ENCODE measurements at places on chromosomes 5 and 9.

DNA sequence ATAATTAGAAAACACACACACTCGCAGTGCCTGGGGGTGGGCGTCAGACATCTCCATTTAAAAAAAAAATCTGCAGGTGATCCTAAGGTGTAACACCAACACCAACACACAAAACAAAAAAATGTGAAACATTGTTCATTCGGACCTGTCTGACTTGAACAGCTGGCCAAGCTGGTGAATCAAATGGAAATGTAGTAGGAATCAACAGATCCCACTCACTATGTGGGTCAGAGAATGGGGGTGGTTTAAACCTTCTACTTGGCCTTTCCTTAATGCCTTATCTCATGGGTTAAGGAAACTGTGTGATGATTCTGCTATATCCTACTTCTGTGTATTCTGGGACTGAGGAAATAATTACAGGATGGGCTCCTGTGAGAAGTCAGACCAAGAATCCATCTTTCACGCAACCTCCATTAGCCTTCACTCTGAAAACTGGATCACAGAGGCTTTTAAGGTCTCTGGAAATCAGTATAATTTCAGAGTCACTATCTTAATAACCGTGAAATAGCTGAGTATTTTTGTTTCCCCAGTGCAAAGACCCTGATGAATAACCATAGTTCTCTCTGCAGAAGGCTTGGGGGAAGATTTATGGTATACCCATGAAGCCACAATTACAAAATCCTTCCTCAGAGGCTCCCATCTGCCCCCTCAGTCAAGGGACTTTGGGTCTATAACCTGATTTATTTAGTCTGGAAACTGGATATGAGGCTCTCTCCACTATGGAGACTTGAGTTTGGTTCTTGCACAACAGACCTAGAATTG is 17.2 kb upstream of the MCCC2 start:
- DNase-seq, result no peak

- no peak for DNase-seq
Measured at GRCh38 chr9:81777482-81777881, 88.1 kb upstream of the TLE1 start.

GRCh38 chr5:6754766-6755165 is 41.5 kb downstream of the TENT4A start:
- no peak for DNase-seq

- no peak for DNase-seq
Measured at GRCh38 chr9:2359891-2360471, 261.6 kb upstream of the VLDLR start.

GRCh38 chr5:117286813-117287212 is 712.2 kb upstream of the SEMA6A start:
- DNase-seq, result no peak

- no peak for DNase-seq
Measured at GRCh38 chr5:14744296-14745187, 80.0 kb downstream of the OTULIN start.

DNA sequence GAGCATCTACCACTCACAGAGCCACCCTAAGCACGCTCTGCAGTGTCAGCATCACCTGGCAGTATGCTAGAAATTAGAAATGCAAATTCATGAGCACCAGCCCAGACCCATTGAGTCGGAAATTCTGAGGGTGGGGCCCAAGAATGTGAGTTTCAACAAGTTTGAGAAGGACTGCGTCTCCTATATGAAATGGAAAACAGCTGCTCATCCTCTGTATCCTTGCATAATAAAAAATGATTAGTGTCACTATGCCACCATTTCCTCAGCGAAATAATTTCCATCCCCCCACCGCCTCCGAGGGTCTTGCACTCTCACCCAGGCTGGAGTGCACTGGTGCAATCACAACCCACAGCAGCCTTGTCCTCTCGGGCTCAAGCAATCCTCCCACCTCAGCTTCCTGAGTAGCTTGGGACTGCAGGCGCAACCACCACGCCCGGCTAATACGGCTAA is 1.3 kb upstream of the IQGAP2 start:
- no peak for DNase-seq

GRCh38 chr9:78210841-78211301 is 25.0 kb upstream of the CEP78 start:
- DNase-seq, result no peak

DNA sequence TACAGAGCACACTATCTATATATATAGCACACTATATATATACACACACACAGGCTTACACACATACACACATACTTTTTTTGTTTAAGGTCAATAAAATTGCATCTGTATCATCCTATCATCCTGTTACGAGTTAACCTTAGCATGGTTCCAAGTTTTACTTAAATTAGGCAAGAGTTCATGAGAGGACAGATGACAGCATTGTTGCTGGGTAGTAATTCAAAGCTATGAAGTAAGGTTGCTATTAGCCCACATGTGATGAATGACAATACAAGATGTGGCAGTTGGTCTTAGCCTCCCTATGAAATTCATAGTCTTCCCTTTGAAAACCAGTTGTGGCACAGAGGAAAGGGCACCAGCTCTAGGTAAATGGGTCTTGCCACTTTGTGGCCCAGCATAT is 438.1 kb downstream of the ACTL7B start:
- DNase-seq, result no peak

- no peak for DNase-seq
Measured at GRCh38 chr5:61438298-61438970, 106.4 kb downstream of the ZSWIM6 start.

- no peak for DNase-seq
Measured at GRCh38 chr5:169670769-169671525, 33.9 kb downstream of the DOCK2 start.

DNA sequence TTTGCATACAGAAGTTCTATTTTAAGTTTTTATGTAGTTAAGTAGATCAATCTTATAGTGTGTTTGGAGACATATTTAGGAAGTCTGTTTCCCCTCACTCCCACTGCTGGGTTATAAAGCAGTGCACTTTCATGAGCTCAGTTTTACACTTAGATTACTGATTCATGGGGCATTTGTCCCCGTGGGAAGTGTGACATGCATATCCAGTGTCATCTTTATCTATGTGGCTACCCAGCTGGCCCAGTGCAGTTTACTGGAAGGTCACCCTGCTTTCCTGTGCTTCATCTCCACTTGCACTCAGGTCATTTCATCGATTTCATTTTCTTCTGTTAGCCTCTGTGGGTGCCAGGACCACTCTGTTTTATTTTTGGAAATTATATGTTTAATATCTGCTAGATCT is 49.1 kb downstream of the ADCY2 start:
- no peak for DNase-seq

DNA sequence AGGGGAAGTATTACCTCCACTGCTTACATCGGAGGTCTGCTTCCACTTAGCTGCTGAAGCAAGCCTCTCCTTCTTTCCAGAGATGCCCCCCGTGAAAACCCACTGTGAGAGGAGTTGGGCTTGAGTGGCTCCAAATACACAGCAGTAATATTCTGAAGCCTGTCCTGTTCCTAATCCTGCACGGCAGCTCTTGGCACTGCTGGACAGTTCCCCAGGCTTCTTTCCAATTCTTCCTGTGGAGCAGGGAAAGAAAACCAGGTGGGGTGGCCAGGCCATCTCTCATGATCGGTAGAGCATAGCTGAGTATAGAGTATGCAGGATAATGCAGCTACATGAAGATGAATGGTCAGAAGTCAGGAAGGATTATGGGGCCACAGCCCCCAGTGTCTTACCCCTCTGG is 335.3 kb downstream of the MARCHF11 start:
- no peak for DNase-seq

GRCh38 chr9:20238921-20239320 is 383.4 kb downstream of the MLLT3 start:
- DNase-seq, result no peak

DNA sequence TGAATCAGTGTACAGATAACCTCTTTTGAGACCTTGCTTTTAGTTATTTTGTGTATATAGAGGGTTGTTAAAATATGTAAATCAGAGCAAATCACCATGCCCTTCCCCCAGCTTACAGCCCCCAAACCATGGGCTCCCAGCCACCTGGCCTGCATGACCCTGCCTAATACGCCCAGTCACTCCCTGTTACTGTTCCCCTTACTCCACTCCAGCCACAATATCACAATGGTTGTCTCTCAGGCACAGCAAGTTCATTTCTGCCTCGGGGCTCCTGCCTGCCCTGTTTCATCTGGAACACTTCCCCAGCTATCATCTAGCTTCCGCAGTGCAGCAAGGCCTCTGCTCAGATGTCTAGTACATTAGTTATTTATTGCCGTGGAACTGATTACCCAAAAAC is 5.0 kb upstream of the CARD19 start:
- DNase-seq, result no peak

DNA sequence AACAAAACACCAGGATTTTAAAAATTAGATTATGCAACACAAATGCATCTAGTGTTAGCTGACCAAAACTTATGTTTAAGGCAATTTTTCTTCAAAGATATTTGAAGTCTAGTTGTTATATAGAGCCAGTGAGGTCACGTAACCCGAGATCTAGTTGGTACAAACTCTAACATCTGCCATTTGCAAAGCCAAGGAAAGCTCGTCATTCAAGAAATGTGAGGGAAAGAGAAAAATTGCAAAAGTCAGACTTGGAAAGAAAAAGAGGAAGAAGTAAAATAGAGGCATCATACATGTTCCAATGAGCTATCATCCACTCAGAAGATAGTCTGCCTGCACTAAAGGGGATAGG is 293.4 kb upstream of the PUM3 start:
- DNase-seq, result no peak

GRCh38 chr5:113612060-113612496 is 98.6 kb downstream of the YTHDC2 start:
- peak; percentile 39 for DNase-seq

GRCh38 chr5:179274321-179275315 is 70.6 kb downstream of the ADAMTS2 start:
- no peak for DNase-seq

DNA sequence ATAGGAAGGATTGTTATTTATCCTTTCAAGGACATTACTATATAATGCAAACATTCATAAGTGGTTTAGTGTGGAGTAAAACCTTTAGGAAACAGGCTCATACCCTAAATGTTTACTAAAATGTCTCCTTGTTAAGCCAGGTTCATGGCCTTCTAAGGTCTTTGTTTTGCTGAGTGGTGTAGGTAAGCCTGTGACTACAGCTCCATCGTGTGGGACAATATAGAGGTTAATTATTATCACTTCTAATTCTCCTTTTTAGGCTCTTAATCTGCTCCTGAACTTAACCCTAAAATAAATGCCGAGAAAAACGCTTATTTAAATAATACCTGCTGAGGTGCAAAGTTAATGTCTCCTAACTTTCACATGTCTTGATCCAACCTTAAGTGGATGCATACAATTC is 43.8 kb downstream of the SPINK5 start:
- DNase-seq, result no peak

DNA sequence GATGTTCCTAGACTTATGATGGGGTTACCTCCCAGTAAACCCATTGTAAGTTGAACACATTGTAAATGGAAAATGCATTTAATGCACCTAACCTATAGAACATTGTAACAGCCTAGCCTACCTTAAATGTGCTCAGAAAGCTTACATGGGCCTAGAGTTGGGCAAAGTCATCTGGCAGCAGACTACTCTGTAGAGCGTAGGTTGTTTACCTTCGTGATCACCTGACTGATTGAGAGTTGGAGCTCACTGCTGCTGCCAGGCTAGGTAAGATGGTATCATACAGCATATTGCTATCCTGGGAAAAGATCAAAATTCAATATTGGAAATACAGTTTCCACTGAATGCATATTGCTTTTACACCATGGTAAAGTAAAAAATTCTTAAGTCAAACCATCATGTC is 95.4 kb downstream of the HTR4 start:
- DNase-seq, result no peak

DNA sequence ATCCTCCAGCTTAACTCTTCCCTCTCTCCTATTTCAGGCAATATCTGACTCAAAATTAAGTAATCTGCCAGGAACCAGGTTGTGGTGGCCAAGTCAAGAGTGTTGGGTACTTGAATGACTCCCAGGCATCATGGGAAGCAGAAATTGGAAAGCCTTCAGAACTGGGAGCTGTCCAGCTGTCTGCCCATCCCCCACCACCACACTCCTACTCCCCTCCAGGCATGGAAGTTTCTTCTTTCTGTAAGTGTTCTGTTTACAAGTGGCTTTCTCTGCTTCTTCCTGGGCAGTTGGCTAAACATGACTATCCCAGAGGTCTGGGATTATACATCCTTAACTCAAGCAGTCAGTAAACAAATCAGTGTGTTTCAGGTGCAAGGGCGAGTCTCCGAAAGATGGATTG is 14.6 kb upstream of the PBX3 start:
- no peak for DNase-seq

- no peak for DNase-seq
Measured at GRCh38 chr9:89781838-89782540, 177.2 kb downstream of the GADD45G start.

DNA sequence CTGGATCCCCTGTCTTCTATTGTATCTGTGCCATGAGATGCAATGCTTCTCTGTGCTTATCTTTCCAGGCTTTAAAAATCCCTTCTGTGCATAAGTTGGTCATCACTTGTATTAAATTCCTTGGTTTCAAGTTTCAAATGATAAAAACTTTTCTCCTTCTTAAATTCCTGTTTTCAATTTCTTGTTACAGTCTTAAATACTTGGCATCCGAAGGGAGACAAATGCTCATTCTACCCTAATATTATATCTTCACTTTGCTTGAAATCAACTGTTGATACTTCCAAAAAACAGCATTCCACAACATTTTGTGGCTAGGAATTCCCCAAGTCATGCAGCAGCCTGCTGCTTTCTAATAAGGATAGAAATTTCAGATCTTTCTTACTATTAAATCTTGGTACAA is 413.2 kb upstream of the ACTBL2 start:
- DNase-seq, result no peak

DNA sequence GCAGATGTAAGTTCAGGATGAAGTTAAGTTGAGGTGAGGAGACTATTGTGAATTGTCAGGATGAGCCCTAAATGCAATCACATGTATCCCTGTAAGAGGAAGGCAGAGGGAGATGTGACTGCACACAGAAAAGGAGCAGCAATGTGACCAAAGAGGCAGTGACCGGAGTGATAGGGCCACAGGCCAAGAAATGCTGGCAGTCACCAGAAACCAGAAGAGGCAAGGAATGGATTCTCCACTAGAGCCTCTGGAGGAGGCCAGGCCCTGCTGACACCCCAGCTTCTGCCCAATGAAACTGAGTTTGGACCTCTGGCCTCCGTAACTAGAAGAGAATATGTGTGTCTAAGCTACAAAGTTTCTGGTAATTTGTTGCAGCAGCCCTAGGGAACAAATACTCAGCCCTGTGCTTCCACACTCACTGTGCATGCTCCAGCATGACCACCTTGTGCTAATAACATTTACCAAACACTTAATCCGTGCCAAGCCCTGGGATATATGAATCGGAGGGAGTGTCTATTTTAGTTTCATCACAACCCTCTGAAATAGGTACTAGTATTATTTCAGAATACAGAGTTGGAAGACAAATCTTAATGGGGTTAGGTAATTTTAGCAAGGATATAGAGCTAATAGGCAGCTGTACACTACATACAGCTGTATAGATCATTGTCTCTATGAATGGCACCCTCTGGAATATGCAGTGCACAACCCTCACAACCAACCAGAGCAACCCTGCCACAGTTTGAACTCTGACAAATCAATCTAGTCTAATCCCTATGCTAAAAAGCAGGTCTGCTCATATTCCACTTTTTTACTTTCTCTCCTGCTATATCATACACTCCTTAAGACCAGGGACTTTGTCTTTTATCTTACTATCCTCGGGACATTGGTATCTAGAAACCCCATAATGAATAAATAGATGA is 7.8 kb upstream of the GPX8 start:
- no peak for DNase-seq

All from HEK293T (cell line).